Femur (tissue), 1 donor: ENCODE measurements at places on chromosomes 5 and 9.

DNA sequence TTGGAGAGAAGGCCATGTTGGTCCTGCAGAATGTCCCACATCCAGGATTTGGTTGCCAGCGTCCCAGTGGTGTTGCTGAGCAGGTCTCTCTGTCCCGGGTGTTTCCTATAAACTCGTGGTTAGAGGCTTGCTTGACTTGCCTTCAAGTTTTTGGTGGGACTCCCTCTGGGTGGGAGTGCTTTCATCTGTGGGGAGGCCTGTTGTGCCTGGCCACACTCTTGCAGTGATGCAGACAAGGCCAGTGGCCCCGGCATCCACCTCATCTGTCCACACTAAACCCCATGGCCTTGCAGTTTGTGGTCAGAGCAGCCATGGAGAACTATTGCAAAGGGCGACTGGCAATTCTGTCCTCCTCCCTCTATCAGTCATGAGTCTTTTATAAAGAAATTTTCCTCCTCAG lies 71.8 kb downstream of the PHF2 start:
- no peak for DNase-seq

DNA sequence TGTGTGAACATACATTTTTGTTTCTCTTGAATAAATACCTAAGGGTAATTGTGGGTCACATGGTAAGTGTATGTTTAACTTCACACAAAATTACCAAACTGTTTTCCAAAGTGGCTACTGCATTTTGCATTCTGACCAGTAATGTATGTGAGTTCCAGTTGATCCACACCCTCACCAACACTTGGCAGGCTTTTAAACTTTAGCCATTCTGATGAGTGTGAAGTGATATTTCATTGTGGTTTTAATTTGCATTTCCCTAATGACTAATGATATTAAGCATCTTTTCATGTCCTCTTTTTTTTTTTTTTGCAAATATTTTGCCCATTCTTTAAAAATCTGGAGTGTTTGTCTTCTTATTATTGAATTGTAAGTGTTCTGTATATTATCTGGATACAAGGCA lies 53.5 kb upstream of the MAST4 start:
- DNase-seq, result no peak

DNA sequence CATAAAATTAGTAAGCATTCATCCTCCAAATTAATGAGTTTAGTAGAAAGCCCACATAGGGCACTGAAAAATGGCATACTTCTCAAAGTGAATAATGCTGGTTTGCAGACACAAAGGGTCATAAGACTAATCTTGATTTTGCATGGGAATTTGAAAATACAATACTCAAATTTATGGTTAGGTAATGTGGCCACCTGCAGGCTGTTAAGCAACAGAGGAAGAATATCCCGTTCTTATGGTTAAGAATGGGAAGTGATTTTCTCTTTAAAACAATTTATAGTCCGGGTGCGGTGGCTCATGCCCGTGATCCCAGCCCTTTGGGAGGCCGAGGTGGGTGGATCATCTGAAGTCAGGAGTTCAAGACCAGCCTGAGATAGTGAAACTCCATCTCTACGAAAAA lies 9.4 kb upstream of the PLCXD3 start:
- DNase-seq, result no peak

DNA sequence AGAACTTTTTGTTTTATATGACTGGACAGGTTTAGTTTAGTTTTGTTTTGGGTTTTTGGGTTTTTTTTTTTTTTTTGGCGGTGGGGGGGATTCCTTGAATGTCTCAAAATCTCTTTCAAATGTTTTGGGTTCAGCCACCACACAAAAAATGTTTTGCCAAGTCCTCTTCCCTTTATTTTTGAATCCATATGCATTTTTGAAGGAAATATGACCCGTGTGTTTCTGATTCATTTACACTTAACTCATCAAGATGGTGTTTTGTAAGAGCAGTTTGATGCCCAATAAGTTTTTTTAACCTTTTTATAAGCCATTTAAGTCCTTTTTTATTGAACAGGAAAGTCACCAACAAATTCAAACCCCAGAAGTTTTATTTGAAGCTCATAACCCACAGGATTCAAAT lies 209.8 kb downstream of the CWC27 start:
- DNase-seq, result no peak

DNA sequence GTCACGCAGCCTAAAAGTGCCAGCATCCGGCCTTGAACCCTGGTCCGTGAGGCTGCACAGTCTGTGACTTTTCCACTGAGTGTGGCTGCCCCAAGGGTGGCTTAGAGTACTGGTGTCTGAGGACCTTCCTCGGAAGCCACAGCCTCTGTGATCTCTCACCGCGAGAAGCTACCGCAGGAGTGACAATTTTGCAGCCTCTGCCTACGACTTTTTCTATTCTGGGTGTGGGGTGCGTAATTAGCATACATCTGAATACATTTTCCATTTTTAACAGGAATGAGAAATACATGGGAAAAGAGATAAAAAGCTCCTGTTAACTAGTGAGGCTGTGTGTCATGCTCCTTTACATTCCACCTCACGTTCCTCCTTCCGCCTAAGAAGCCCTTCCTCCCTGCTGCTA lies 48.3 kb upstream of the HRH2 start:
- DNase-seq, result no peak

GRCh38 chr5:37847978-37848425 lies 8.2 kb upstream of the GDNF start:
- DNase-seq, result no peak

GRCh38 chr9:110197330-110198187 lies 10.4 kb downstream of the C9orf152 start:
- no peak for DNase-seq

DNA sequence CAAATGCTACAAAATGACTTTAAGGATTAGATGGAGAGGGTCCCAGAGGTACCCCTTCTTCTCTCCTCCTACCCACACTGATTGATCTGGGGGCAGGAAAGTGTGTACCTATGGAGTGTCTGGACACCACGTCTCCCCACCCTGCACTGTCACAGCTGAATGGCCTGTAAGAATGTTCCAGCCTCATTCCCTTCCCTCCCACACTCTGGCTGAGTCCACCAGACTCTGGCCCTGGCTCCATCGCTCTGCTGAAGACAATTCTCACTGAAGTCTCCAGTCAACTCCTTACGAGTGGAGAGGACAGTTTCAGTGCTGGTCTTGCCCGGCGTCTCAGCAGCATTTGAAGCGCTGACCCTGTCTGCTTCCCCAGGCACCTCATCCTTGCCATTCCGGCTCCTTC lies 105.8 kb downstream of the TTLL11 start:
- DNase-seq, result no peak

GRCh38 chr9:95409650-95410426 lies 92.3 kb upstream of the FANCC start:
- no peak for DNase-seq

GRCh38 chr9:3498691-3499090 lies 27.1 kb downstream of the RFX3 start:
- no peak for DNase-seq

- no peak for DNase-seq
These were observed 40.4 kb downstream of the CTNNA1 start for GRCh38 chr5:138793575-138793974.

DNA sequence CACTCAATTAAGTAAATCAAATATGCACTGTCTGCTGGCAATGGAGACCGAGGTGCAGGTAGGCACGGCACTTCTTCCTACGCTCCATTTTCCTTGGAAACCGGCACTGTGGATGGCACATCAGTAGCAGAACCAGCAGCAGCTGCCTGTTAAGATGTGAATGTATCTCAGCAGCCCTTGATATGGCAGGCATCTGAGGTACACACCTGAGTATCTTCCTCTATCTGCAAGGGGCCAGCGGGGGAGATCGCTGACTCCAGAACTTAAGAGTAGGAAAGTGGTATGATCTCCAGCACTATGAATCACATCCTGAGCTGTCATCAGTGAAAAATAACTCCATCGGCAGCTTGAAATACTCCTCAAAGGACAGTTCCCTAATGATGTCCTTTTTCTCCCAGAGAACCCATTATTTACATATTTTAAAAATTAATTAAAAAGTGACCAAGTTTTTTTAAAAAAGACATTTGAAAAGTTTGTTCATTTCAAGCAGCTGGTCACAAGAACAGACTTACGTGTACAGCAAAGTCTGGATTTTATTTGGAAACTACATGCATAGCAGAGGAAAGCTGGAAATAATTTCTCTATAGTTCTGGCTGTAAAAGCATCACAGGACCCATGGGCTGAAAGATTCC lies 97.1 kb downstream of the ADAMTS12 start:
- no peak for DNase-seq

DNA sequence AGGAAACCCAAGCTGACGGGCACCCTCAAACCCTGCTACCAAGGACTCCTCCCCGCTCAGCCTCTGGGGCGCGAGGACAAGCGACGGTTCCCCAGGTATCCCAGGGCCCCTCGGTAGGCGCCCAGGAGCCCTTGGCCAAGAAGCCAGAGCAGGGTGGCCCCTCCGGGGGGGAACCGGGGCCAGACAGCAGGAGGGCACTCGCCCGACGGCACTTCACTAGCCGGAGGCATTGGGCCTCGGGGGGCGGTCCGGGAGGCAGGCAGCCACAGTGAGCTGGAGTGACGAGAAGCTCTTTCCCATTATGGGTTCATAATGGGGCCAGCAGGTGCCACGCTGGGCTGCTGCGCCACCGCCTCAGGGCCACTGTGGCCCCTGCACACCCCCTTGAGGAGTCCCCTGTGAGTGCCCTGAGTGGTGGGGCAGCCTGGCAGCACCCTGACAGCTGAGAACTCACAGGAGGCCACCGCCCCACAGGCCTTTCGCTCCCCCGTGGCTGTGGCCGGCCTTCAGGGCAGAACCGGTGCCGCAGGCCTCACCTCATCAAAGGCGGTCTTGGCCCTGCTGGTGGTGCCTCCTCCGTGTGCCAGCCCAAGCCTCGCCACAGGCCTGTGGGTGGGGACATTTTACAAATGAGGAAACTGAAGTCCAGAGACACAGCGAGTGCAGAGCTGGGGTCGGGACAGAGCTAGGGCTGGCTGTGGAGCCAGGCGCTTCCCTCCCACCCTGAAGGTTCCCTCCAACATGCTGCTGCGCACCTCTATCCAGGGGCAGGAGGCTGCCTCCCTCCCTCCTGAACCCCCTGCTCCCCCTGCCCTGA lies 68.7 kb downstream of the PSMB7 start:
- no peak for DNase-seq

GRCh38 chr5:42837601-42838000 lies 25.9 kb upstream of the SELENOP start:
- DNase-seq, result no peak

GRCh38 chr5:96344678-96345577 lies 88.1 kb downstream of the PCSK1 start:
- DNase-seq, result no peak

DNA sequence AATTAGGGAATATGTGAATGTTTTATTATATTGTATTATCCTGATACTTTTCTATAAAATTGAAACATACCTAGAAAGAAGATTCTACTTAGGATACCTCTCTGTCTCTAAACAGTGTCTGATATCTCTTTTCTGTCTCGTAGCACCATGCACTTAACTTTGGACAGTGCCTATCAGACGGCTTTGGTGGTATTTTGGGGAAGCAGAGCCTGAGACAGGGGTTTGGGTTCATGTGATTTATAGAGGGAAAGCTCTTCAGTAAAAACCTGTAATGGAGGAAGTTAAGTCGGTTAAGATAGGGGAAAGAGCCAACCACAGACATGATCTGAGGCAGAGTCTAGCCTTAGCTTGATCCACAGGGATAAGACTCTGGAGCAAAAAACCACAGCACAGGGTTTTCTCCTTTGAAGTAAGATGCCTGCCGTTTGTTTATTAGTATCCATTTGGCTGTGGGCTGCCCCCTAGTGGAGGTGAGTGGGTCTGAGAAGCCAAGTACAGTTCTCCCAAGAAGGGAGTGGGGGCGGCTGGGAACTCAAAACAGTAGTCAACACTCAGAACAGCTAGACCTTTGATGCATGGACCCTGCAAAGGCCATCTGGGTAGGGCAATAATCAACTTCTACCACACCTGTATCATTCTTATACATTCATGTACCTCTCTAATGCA lies 141.2 kb upstream of the ASTN2 start:
- no peak for DNase-seq

- DNase-seq, result no peak
These were observed 97.8 kb downstream of the ADAMTS12 start for GRCh38 chr5:33793836-33794549.

GRCh38 chr9:115229496-115229895 lies 111.5 kb upstream of the TNC start:
- no peak for DNase-seq

DNA sequence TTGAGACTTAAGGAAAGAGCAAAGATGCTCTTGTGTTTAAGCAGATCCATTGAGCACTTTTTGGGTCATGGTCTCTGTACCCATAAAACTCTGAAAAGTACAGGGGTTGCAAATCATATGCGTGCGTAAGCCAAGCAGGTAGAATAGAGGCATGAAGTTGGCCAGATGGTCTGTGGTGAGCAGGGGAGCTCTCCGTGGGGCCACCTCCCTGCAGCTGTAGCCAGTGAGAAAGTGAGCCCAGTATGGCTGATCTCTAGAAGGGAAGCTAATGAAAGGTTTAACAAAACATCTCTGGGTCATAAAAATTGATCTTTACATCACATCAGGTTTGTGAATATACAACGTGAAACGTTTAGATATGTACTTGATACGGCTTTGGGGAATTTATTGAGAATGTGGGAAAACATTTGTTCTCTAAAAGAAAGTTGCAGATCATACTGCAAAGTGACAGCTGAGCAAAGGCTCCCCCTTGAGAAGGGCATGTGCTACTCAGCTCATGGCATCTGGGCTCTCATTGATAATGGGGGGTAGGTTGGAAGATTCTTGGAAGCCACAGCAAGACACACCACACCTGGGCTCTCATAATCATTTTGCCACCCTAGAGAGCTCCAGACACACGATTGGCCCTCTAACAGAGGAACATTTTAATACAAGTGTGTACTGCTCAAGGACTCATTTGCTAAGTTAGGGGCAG lies 30.6 kb downstream of the SH3GL2 start:
- DNase-seq, result no peak

- DNase-seq, result no peak
These were observed 28.3 kb downstream of the PAEP start for GRCh38 chr9:135589596-135590485.

DNA sequence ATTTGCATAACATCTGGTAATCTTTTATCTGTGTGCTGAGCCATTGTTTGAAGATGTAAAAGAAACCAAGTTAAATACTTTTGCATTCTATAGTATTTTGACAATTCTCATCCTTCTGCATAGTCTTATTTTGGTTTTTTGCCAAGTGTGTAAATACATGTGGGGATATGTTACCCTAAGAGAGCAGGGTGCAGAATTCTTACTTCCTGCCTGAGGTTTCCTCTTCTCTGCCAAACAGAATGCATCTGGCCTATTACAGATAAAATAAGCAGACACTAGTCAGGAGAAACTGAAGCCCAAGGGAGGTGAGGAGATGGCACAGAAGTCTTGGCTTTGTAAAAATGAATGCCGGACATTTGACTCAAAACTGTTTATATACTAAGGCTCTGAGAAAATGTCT lies 462.1 kb downstream of the TMEM38B start:
- DNase-seq, result no peak

- DNase-seq, result peak; percentile 87
These were observed at the start of gene ROR2 for GRCh38 chr9:91949946-91950664. TSS of gene ROR2 (minus strand) at chr9:91950228.

- peak; percentile 32 for DNase-seq
These were observed 91.4 kb upstream of the ZNF462 start for GRCh38 chr9:106771608-106772007.

DNA sequence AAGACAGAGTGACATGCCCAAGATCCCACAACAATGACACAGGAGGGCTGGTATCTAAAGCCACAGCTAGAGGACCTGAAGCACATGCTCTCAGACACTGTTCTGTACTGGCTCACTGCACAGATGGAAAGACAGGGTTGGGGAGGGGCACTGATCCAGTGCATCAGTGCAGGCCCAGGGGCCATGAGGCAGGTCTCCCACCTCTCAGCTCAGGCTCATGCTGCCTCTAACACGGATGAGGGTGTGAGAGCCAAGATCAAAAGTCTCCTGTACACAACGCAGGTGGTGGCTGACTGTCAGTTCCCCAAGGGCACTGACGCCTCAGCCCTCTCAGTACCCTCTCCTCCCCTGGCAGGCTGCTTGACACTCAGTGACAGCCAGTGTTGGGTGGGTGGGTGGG lies 10.9 kb downstream of the RAPGEF1 start:
- DNase-seq, result no peak
